ENCODE measurements at places on chromosomes 16 and 17. TPM values are rescaled to one million over a fixed set of nuclear protein-coding genes. Genes with fewer than 3 reads are reported as not detected.

TRIM65 gene
- total RNA-seq, result 30.2 TPM

ZNF768 gene
- 39.0 TPM for total RNA-seq

AIPL1 gene
- total RNA-seq, result not detected

SP2 gene
- total RNA-seq, result 1.9 TPM

KCNH6 gene
- total RNA-seq, result not detected

TNP2 gene
- total RNA-seq, result not detected

TBC1D3G gene
- total RNA-seq, result not detected

B3GNT9 gene
- total RNA-seq, result 15.6 TPM

TMC8 gene
- not detected for total RNA-seq

MPV17L gene
- total RNA-seq, result 2.8 TPM

TAC4 gene
- not detected for total RNA-seq

All from NCI-H460 (cell line).